ENCODE measurements at places on chromosomes 7 and 10. TPM values are rescaled to one million over a fixed set of nuclear protein-coding genes. Genes with fewer than 3 reads are reported as not detected.

DNA sequence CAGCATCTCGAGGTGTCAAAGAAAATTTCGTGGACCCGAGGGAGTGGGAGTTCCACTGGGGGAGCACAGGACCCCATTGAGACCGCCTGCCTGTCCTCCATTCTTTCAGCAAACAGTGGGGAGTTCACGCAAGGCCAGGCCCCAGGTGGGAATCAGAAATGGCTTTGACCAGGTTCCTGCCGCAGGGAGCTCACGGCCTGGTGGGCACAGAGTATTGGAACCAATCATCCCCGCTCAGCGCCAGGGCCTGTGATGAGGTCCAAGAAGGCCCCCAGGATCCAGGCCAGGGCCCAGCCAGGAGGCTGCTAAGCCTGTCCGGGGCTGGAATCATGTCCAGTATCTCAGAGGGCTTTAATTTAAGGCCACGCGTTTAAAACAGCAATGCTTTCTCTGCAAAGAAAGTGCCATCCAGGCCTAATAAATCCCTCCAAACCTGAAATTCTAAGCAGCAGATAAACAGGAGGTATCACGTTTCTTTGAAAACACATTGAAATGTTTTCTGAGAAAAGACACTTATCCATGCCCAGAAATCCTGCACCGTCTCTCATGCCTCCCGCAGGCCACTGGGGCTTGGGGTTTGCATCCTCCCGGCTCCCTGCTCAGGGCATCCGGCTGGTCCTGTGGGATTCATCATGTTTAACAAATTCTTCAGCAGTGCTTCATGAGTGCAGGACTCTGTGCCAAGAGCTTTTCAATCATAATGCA lies 125.7 kb downstream of the OAT start:
- no peak overlapping the region for H3K4me3 ChIP-seq
- DNase-seq, result no peak
- H3K27ac ChIP-seq, result no peak overlapping the region
- no peaks in the 10 kb centered on the region for H3K36me3 ChIP-seq
- H3K27me3 ChIP-seq, result peaks cover 6% of the 10 kb centered on the region

DNA sequence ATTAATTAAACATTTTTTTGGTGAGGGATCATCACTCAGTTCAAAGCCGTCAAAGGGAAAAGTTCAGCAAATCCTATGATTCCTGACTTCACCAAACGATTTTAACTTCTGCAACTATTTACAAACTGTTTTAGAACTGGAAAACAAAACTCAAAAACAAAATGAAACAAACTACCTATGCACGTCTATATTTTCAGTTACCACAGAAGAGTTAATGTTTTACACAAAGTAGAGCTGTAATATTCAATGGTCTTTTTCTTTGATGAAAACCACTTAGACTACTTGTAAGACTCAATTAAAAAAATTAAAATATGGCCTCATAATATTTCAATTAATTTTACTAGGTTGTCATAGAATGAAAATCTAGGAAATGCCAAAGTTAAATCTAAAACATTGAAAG lies 131.5 kb downstream of the ATE1 start:
- H3K27ac ChIP-seq, result no peak overlapping the region

DNA sequence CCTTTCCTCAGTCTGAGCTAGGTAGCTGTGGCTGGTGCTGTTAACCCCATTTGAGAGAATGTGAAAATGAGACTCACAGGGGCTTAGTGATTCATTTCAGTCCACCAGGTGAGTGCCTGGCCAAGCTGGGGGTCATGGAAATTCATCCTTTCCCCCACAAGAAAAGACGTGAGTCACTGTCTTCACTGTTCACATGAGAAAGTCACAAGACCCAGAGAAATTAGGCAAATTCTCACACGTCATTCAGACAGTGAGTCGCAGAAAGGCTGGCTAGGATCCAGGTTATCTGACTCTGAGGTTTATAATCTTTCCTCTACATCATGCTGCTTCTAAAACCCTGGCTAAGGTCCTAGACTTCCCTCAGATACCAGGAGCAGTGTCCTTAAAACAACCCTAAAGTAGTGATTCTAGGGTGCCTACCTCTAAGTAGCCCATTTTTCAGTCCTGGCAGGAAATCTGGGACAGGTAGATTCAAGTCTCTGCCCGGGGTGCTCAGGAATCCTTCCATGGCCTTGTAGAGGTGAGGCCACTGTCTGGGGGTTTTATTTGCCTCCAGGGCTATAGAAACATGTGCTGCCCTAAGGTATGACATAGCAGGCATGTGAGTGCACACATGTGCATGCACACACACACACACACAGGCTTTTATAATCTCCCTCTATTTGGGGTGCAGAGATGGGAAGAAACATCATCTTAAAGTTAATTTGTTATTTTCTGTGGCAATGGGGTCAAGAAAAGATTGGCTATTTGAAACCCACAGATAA lies 427.9 kb upstream of the CELF2 start:
- H3K4me3 ChIP-seq, result no peak overlapping the region
- no peak for DNase-seq

DNA sequence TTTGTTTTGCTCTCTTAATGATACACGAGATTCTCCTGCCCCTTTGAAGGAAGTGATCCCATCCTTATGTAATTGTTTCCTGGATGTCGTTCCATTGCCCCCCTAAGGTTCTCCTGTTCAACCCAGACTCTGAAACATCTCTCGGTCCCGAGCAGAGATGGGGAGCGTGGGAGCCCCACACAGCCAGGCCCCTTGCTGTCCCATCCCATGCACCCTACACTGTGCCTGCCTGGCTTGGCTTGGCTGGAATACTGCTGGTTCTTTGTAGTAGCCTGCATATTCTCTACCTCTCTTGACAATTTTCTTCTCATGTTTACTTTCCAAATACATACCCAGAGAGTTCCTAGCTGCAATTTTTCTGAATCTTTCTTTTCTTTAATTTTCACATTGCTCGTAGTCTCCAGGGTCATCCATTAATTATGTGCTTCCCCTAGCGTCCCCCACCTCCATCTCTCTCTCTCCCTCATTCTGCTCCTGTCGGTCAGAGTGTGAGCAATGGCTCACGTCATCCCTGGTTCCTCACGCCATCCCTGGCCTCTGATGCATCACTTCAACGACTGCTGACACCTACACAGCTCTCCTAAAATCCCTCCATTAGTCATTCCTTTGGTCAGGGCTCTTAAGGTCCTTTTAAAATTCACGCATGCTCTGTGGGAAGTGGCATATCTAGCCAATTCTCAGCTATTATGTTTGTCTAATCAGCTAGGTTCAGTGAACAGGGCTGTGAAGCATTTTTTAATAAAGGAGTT lies 32.5 kb upstream of the GPR158 start:
- no peaks in the 10 kb centered on the region for H3K27me3 ChIP-seq
- H3K4me1 ChIP-seq, result no peaks in the 10 kb centered on the region
- H3K27ac ChIP-seq, result no peak overlapping the region
- no peak for DNase-seq

Gene SPRN
- total RNA-seq, result 0.21 TPM

Gene SEPHS1
- 96.4 TPM for total RNA-seq

Gene PNLIPRP3
- not detected for total RNA-seq

Gene NAT16
- not detected for total RNA-seq

Gene FZD8
- total RNA-seq, result 3.7 TPM
